Left ventricle myocardium inferior (tissue), 1 donor: ENCODE measurements at places on chromosomes 6 and 20.

DNA sequence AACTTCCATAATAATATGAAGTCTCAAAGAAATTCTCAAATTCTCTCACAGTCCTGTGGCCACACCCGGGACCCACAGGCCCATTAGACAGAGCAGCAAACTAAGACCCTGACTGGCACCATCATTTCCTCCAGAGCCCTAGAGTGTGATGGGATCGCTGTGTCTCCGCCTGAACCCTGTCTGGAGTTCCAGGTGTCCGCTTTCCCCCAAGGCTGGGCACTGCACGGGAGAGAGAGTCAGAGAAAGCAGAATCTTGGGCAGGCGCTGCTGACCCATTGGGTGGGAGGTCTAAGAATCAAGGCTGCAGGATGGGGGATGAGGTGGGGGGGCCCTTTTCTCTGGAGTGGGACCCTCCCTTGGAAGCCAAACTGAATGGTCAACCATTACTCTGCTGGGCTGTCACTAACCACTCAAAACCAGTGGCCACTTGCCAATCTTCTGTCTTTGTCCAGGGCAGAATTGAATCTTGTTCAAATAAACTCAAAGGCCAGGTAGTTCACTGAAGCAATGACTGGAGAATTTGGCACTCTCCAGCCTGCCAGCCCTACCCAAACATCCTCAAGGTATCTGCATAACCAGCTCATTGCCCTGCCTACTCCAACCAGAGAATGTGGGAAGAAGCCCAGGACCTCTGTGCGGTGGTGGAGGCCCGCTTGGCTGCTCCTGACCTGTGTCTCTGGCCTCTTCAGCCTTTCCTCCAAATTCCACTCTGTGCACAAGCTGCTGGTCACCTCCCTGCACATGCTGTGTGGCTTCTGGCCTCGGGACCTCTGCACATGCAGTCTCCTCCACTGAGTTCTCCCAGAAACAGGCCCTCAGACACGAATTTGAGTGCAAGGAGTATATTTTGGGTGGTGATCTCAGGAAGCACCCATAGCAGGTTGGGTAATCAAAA lies 141.1 kb downstream of the CEBPB start:
- no peak for DNase-seq

DNA sequence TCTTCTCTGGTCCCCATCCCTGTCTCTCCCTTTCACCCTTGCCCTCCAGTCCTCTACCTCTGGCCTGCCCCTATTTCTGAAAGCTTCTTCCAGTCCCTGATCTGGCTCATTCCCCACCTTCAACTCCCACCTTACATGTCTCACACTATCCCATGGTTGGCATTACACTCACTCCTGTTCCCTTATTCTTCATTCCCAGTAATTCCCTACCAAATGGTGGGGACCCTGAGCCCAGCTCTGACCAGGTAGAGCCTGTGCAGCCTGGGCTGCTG lies 6.4 kb downstream of the TP53INP2 start:
- DNase-seq: no peak

GRCh38 chr6:106520711-106521401 lies 108.4 kb downstream of the RTN4IP1 start:
- no peak for DNase-seq

DNA sequence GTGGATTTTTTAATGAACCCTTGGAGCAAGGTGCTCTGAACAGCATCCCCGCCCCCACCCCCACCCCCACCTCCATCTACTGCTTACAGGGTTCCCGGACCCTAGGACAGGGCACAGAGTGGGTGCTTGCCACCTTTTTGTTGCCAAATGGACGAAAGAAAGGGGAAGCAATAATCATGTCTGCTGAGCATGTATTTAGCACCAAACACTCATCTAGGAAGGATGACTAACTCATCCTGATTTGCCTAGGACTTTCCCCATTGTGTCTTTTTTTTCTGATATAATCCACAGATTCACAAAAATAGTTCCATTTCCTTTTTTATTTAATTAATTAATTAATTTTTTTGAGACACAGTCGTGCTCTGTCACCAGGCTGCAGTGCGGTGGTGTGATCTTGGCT lies 1.2 kb upstream of the PLTP start:
- DNase-seq: no peak

- no peak for DNase-seq
Measured at GRCh38 chr20:46634528-46634927, 16.7 kb downstream of the SLC13A3 start.

DNA sequence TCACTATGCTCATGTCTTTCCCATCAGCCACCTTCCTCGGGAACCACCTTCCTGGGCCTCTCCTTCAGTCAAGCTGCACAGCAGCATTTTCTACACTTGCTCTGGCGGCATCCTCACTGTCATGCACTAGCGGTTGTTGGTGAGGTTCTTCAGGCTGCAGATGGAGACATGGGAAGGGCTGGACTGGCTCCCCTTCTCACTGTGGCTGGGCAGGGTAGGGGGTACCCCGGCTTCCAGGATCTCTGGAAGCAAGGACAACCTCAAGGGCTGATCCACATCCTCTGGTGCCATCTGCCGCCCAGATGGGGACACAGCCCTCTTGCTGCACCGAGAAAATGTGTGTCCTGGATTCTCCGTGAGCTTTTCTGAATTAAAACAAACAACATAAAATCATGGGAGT lies 180.1 kb upstream of the RNF24 start:
- DNase-seq: no peak

GRCh38 chr20:2654384-2654822 lies 2.0 kb downstream of the NOP56 start:
- no peak for DNase-seq

- DNase-seq: no peak
Measured at GRCh38 chr6:5552243-5552642, 290.9 kb downstream of the FARS2 start.

DNA sequence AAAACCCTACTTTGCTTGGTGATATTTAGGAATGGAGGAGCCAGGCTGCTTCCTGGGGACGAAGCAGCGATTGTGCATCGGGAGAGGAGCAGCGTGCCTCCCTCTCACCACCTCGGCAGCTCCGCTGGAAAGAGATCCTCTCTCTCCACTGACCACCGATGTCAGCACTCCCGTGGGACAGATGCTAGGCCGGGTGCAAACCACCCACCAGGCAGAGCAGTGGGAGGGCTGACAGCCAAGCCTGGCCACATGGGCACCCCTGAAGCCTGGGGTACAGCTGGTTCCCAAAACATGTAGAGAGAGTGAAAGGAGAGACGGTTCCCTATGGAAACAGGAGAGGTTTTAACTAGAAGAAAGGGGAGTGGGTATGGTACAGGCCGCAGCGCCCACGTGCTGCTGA lies 220.0 kb downstream of the ANKRD60 start:
- DNase-seq: no peak

DNA sequence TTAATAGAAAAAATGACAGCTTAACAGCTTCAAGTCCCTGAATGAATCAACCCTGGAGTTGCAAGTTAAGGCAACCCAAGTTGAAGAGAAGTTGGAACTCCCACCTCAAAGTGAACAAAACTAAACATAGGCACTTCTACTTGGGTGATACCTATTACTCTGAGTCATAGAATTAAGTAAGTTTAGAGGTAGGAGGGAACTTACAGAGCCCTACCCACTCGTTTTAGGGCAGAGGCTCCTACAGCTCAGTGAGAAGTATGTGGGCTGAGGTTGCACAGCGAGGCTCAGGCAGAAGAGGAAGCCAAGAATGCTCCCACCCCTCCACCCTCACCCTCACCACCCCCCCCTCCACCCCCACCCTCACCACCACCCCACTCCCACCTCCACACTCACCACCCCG lies 42.2 kb downstream of the NFATC2 start:
- DNase-seq: no peak

DNA sequence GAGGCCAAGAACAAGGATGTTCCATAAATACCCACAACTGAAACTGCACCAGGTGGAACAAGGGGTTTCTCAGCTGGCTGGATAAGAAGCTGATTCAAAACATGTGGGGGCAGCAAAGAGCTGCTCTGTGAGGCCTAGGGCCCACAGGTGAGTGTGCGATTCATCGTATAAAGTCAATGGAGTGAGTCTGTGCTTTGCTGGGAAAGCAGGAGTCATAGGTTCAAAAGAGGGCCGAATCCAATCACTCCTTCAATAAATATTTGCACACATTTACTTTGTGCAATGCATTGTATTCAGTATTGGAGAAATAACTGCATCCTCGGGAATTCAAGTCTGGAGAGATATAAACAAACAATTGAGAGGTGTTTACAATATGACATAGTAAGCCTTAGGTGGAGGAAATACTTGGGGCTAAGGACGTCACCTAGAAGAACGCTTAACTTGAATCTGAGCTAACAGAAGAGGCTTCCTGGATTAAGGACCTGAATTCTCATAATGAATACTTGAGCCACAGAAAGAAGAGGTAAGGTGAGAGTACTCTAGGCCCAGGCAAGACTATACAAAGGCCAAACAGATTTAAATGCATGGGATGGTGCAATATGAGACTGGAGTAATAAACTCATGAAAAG lies 83.7 kb upstream of the TMEM30A start:
- no peak for DNase-seq

DNA sequence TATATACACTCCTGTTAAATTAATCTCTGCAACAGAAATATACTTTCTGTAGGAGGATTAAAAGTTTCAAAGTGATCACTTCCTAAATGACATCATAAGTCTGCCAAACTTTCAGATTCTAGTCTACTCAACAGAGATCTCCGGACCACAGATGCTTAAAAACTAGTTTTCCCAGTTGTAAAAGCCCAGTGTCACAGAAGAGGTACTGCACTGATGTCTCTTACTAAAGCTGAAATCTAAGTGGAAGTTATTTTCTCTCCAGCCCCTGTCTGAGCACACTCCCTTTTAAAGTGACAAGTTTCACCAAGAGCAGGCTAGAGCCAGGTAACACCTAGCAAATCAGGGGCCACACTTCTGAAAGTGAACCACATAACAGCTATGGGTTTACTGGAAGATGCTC lies 71.6 kb upstream of the DST start:
- DNase-seq: no peak

- DNase-seq: no peak
Measured at GRCh38 chr20:59678288-59678687, 73.9 kb downstream of the PHACTR3 start.

GRCh38 chr20:54068966-54069365 lies 1.4 kb downstream of the BCAS1 start:
- DNase-seq: no peak

DNA sequence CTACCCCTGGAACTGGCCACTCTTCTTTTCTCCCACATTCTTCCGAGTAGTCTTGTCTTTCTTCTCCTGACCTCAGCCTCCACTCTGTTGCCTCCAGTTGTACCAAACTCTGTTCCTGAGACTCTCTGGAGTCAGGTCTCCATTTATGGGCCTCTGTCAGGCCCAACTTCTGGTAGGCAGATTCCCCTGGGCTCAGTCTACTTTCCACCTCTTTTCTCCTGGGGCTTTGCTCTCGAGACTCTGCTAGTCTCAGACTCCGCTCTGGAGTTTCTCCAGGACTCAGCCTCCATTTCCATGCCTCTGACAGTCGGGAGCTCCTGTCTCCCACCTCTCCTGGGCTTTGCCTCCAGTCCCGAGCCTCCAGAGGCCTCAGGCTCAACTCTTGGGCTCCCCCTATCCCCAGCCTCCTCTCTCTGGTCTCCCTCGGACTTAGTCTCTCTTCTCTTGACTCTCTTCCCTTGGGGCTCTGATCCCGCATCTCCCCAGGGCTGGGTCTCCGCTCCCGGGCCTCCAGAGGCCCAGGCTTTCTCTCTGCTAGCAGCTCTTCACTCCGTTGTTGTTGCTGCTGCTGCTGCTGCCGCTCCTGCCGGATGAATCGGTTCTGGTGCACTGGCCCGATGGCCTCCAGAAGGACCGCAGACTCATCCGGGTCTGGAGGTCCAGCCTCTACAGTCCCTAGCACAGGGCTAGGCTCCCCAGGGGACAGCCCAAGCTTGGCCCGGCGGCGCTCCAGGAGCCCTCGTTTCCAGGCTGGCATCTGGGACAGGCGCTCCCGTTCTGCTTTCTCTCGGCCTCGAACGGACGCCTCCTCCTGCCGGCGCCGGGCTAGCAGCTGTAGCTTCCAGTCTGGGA lies 1.1 kb downstream of the PPP1R18 start:
- no peak for DNase-seq

- no peak for DNase-seq
Measured at GRCh38 chr6:118565311-118565960, 17.3 kb downstream of the PLN start.

DNA sequence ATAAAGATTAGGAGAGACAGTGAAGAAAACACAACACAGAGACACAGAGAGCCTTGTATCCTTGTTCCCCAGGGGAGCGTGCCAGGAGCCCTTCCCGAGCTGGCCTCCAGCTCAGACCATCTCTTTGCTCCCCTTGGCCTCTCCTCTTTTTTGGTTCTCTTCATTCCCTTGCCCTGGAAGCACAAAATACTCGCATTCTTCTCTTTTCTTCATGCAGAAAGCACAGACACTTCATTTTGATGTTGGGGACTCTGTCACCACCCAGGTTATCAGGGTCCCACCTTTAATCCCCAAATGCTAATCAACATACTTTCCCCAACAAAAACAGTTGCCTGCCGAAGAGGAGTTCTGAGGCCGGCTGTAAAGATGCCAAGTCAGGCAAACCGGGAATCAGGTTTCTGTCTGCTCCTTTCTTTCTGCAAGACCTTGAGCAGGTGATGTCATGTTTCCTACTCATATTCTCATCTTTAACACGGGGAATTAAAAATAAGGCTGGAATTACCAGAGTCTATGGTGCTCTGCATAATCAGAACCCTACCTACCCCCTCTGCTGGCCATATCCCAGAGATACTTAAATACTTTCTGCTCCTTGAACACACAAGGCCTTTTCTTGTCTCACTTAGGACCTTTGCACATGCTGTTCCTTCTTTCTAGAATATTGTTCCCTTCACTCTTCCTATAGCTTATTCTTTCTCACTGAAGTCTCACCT lies 21.7 kb downstream of the TGM6 start:
- DNase-seq: no peak

DNA sequence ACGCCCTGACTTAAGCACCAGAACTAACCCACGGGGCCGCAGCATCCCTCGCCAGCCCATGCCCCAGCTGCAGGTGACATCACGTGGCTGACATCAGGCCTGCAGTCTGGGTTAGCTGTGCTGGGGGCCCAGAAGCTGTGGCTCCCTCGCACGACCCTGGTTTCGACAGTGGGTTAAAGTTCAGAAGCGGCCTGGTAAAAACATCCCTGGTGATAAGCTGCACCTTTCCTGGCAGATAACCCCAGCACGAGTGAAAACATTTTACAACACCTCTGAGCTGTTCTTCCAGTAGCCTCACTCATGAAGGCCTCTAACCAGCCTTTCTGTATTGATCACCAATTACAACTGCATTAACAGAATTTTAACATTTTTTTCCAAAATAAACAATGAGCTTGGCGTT lies 136.4 kb upstream of the RREB1 start:
- DNase-seq: no peak

GRCh38 chr6:38501931-38502330 lies 137.8 kb downstream of the BTBD9 start:
- DNase-seq: no peak

DNA sequence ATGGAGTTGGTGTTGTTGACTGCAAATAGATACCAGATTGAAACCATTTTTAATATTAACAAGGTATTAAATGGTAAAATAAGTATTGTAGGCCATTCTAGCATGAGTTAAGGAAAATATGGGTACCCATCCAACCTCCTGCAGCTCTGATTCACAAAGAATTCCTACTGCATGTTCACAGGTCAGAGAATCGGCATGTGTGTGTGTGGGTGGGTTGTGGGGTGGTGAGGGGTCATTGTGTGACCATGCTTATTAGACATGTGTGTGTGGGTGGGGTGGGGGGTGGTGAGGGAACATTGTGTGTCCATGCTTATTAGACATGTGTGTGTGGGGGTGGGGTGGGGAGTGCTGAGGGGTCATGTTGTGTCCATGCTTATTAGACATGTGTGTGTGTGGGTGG lies 3.2 kb downstream of the IYD start:
- no peak for DNase-seq
